ENCODE measurements at places on chromosomes 7 and 10.

DNA sequence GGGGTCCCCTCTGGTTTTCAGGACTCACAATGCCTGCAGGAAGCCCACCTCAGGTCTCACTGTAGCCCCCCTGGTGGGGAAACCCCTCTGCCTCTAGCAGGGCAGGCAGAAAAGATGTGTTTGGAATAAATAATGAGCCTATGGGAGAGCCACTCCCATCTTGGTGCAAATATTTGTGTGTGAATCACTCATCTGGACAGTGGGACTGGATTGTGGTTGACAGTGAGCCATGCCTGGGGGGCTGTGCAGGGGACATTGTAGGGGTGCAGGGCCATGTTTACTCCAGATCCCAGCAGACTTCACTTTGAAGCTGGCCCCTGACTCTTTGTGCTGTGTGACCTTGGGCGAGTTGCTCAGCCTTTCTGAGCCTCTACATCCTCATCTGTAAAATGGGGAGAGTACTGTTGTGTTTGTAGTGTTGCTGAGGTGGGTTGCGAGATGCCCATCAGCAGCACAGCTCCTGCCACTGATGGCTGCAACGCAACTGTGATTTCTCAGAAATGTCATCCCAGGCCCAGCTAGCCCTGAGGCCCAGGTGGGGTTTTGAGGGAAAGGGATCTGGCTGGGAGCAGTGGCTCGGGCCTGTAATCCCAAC lies 20.7 kb downstream of the GTF2IRD1 start:
- peak; percentile 49 for DNase-seq

GRCh38 chr7:20197125-20197748 lies 19.9 kb downstream of the MACC1 start:
- no peak for DNase-seq

- no peak for DNase-seq
Measured at GRCh38 chr10:24524314-24524713, 199.4 kb downstream of the ARHGAP21 start.

DNA sequence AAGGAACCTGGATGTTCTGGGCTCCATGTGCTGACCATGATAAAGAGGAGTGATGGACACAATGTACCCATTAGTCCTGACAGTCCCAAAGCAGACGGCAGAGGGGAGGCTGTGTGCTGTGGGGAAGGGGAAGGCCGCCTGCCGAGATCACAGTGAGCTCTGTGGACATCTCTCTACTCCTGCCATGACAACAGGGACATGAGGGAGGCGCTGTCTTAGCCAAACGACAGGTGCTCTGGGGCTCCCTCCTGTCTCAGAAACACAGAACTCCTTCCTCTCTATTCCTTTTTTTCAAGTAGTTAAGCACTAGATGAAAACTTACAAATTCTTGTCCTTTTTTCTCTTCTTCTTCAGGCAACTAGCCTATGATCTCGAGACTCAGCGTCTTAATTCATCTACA lies 113.1 kb downstream of the RNF32 start:
- DNase-seq, result no peak

DNA sequence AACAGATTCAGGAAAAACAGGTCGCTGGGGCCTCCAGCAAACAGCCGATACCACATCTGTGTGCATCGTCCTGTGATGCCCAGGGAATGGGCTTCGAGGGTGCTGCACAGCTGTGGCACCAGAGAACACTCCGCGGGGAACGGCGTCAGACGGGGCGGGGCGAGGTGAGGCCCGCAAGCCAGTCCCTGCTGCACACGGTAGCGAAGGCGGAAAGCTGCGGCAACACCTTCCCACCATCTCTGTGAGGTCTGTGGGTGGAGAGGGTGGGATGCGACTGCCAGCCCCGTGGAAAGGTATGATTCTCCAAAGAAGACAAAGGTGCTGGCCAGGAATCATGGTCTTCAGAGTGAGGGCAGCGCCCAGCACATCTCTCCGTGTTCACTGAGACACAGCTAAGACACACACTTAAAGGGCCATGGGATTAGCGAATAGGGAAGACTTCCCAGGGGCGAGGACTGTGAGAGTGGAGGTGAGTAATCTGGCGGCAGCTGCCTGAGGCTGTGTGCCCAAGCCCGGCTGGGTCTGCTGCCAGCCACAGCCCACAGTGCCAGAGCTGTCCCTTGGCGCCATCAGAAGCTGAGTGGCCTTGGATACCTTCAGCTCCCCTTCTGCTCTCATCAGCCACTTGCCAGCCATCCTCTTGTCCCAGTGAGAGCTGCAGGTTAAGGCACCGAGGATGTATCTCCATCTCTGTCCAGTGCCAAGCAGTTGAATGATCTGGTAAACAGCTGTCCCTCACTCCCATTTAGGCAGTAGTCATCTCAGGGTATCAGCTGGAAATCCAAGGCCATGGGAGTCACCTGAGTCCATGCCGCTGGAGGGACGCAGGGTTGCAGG lies 17.6 kb downstream of the PRKAG2 start:
- DNase-seq, result no peak

GRCh38 chr10:1575481-1576244 lies 161.7 kb downstream of the ADARB2 start:
- no peak for DNase-seq

- no peak for DNase-seq
Measured at GRCh38 chr10:124660404-124661125, 83.6 kb downstream of the FAM53B start.

- DNase-seq, result no peak
Measured at GRCh38 chr7:82131215-82131614, 312.4 kb downstream of the CACNA2D1 start.

- DNase-seq, result no peak
Measured at GRCh38 chr7:151107882-151108281, 21.6 kb downstream of the AGAP3 start.

GRCh38 chr7:139845443-139845805 lies 16.4 kb downstream of the TBXAS1 start:
- no peak for DNase-seq

DNA sequence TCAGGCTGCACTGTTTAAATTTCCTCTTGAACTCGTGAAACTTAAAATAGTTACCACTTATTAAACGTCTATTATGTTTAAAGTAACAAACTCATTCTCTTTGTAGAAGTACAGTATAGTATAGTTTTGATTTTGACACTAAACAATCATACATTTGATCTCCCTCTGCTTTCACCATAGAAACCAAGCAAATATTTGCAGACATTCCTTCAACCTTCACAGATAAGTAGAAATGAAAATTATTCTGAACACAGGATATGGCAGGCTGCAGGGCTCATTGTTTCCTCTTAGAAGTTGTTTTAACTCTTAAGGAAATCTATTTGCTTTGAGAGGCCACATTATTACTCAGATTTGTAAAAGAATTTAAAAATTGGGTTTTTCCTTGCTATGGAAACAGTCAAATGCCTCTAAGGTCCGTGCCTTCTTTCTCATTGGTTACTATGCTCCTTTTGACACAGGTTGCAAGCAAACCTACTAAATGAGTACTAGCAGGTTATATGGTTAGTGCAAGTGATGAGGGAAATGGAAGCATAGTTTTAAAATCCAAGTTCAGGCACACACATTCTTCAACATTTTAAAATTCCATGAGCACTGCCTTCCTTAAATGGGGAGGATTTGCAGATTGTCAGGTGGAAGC lies 92.8 kb upstream of the FAM133B start:
- DNase-seq, result peak; percentile 49

DNA sequence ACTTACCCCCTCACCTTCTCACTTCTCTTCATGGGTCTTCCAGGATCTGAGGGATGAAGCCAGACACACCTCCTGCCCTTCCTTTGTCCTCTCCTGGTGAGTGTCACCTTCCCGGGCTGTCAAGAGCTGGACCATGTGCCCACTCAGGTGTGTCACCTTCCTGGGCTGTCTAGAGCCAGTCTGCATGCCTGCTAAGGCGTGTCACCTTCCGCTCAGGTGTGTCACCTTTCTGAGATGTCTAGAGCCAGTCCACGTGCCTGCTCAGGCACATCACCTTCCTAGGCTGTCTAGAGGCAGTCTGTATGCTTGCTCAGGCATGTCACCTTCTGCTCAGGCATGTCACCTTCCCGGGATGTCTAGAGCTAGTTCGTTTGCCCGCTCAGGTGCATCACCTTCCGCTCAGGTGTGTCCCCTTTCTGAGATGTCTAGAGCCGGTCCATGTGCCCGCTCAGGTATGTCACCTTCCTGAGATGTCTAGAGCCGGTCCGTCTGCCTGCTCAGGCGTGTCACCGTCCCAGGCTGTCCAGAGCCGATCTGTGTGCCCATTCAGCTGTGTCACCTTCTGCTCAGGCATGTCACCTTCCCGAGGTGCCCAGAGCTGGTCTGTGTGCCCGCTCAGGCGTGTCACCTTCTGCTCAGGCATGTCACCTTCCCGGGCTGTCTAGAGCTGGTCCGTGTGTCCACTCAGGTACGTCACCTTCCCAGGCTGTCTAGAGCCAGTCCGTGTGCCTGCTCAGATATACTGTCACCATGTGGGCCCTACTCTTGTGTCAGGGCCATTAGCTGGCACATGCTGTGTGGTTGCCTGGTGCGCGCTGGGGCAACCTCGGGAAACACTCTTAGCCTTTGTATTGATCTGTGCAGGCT lies 245.3 kb downstream of the EBF3 start:
- no peak for DNase-seq

DNA sequence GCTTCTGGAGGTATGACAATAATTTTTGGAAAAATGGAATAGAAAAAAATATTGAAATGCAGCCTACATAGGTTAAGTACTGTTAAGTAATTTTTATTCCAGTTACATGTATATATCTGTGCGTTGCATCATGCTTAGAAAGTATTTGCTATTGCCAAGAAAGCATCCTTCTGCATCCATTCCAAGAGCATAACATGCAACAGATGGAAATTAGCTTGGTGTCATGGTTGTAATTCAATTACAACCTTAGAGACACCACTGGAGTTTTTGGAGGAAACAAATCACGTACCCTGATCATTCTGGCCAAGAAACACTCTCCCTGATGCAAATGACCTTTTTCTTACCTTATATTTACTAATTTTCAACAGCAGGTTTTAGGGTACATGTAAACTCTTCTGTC lies 1.7 kb downstream of the AKR1B1 start:
- DNase-seq, result peak; percentile 49

- no peak for DNase-seq
Measured at GRCh38 chr7:150410680-150411346, 31.7 kb downstream of the ZNF775 start.

DNA sequence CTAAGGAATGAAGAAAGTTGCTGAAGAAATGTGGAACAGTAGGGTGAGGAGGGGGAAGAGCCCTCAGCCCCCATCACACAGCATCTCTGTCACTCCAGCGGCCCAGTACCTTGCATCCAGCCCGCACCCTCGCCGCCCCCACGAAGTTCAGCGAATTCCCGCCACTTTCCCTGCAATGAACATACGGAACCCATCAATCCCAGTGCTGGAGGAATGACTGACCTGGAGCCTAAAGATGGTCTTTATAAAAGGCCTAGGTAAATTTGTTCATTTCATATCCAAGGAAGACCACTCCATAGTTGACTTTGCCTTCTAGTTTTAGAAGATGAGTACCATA lies 779 bp upstream of the KIF5B start:
- DNase-seq, result no peak
